ENCODE measurements at places on chromosomes 5 and 9.

- no peak overlapping the region for H3K4me3 ChIP-seq
- no peak for DNase-seq
- H3K4me1 ChIP-seq, result peaks cover 7% of the 10 kb centered on the region
- H3K27ac ChIP-seq, result no peak overlapping the region
- peaks cover 5% of the 10 kb centered on the region for H3K36me3 ChIP-seq
- H3K27me3 ChIP-seq, result no peaks in the 10 kb centered on the region
Measured at GRCh38 chr5:60690326-60690725, 9.6 kb downstream of the DEPDC1B start.

- no peaks in the 10 kb centered on the region for H3K36me3 ChIP-seq
- no peaks in the 10 kb centered on the region for H3K27me3 ChIP-seq
- peaks cover 16% of the 10 kb centered on the region for H3K4me1 ChIP-seq
- H3K27ac ChIP-seq, result no peak overlapping the region
Measured at GRCh38 chr5:147733075-147733474, 49.5 kb downstream of the JAKMIP2 start.

GRCh38 chr5:109546461-109546860 lies 136.7 kb upstream of the PJA2 start:
- H3K36me3 ChIP-seq, result peaks cover 7% of the 10 kb centered on the region
- H3K4me1 ChIP-seq, result no peaks in the 10 kb centered on the region
- H3K27ac ChIP-seq, result no peak overlapping the region
- no peaks in the 10 kb centered on the region for H3K27me3 ChIP-seq
- H3K4me3 ChIP-seq, result no peak overlapping the region
- no peak for DNase-seq

GRCh38 chr5:108257996-108258395 lies 123.9 kb downstream of the FBXL17 start:
- H3K27me3 ChIP-seq, result no peaks in the 10 kb centered on the region
- no peak overlapping the region for H3K4me3 ChIP-seq
- H3K36me3 ChIP-seq, result no peaks in the 10 kb centered on the region
- H3K27ac ChIP-seq, result no peak overlapping the region

GRCh38 chr5:14142202-14142826 lies 828 bp upstream of the TRIO start:
- H3K36me3 ChIP-seq, result peaks cover 9% of the 10 kb centered on the region
- no peak for DNase-seq
- H3K27ac ChIP-seq, result peak overlapping the region; percentile 50

DNA sequence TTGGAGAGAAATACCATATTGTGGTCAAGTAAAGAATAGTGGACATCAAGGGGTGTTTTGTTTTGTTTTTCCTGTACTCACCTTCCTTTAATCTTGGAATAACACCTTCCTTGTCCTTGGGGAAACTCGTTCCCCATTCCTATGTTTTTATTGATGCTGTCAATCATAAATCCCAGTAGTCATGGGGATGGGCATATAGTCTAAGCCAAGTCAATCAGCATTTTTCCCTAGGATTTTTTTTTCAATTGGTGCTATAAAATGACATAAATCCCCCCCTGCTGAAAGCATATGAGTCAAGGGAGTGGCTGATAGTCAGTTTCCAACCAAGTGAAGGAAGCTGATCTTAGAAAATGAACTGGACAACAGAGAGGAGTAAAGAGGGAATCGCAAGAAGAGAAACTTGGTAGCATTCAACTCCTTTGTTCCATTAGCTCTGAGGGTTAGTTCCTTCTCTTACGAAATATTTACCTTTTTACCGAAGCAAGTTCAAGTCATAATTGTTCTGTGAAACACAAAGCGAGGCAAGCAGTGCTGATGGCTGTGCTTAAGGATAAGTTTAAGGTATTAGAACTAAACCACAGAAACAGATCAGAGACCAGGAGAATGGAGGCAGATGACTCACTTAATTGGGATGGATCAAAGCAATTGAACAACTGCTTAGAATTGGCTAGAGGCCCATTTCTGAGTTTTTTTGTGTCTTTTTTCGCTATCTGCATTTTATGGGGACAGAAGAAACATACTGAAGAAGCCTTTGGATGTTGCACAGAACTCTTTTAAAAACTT lies 218.6 kb downstream of the SEMA6A start:
- H3K27me3 ChIP-seq, result no peaks in the 10 kb centered on the region
- no peak overlapping the region for H3K4me3 ChIP-seq
- H3K27ac ChIP-seq, result no peak overlapping the region
- H3K4me1 ChIP-seq, result no peaks in the 10 kb centered on the region

DNA sequence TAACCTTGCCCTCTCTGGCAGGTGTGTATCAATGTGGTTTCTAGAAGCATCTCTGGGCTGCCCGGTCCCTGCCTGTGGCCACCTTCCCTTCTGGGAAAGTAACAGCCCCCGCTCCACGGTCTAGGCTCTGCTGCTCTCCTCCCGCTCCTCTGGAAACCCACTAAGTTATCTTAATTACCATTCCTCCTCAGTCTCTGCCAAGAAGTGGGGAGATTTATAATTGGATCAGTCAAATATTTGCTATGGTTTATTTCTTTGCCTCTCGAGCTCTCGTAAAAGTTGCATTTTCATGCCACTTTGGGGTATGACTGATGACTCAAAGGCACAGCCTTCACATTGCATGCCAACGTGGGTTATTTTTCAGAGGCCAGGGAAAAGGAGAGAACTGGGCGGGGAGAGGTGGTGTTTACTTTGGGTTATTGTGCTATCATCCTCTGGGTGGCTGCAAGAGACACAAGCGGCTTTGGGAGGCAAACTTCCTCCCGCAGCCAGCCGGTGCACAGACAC lies 205.3 kb upstream of the WWC1 start:
- H3K4me3 ChIP-seq, result no peak overlapping the region
- H3K27ac ChIP-seq, result no peak overlapping the region
- H3K4me1 ChIP-seq, result peaks cover 5% of the 10 kb centered on the region
- H3K36me3 ChIP-seq, result peaks cover 6% of the 10 kb centered on the region

DNA sequence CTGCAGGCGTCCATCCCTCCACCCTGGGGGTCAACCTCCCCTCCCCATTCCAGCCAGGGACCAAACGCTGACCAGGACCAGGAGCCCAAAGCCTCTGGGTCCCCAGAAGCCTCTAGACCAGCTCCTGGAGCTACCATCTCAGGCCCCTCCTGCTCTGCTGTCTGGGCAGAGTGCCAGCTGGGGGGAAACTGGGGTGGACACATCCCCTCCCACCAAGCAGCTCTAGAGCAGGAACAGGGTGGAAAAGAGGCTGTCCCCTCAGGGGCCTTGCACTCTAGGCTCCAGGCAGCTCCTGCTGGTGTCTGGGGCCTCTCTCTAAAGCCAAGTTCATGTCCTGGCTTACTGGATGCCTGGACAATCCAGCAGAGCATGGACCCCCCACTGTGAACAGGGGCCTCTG lies 4.4 kb downstream of the SSNA1 start:
- H3K27me3 ChIP-seq, result peaks cover 2% of the 10 kb centered on the region
- H3K36me3 ChIP-seq, result no peaks in the 10 kb centered on the region
- peaks cover 2% of the 10 kb centered on the region for H3K4me1 ChIP-seq
- no peak overlapping the region for H3K4me3 ChIP-seq
- no peak overlapping the region for H3K27ac ChIP-seq
- no peak for DNase-seq
